ENCODE measurements at places on chromosomes 12 and 14.

GRCh38 chr12:98736352-98737321, 91.5 kb downstream of the APAF1 start:
- no peak for DNase-seq

DNA sequence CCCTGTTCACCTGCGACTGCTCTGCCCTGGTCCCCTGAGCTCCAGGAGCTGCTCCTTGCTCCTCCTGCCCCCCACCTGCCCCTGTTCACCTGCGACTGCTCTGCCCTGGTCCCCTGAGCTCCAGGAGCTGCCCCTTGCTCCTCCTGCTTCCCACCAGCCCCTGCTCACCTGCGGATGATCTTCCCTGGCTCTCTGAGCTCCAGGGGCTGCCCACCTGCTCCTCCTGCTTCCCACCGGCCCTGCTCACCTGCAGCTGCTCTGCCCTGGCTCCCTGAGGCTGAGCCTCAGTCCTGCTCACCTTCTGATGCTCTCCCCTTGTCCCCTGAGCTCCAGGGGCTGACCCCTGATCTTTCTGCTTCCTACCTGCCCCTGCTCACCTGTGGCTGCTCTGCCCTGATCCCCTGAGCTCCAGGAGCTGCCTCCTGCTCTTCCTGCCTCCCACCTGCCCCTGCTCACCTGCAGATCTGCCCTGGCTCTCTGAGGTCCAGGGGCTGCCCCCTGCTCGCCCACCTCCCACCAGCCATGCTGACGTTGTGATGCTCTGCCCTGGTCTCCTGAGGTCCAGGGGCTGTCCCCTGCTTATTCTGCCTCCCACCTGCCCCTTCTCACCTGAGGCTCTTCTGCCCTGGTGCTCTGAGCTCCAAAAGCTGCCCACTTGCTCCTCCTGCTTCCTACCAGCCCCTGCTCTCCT, 219.2 kb downstream of the TMEM121 start:
- DNase-seq = no peak

DNA sequence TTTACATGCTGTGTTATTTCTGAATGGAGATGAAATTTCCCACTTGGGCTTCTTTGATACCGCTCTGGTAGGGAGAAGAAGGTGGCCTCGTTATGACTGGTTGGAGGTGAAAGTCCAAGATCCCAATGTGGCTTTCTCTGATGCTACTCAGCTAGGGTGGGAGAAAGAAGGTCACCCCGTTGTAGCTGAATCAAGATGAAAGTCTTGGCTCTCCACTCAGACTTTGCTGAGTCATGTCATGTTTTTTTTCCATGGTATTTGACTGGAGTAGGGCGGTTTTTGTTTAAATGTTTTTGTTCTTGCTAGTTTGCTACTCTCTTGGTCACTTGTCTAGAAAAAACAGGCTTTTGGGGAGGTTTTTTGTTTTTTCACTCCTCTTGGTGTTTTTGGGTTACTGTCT, 2.4 kb upstream of the PDE6H start:
- DNase-seq = no peak

- DNase-seq = peak; percentile 42
These were observed 38.6 kb downstream of the MGST1 start for GRCh38 chr12:16385782-16386646.

DNA sequence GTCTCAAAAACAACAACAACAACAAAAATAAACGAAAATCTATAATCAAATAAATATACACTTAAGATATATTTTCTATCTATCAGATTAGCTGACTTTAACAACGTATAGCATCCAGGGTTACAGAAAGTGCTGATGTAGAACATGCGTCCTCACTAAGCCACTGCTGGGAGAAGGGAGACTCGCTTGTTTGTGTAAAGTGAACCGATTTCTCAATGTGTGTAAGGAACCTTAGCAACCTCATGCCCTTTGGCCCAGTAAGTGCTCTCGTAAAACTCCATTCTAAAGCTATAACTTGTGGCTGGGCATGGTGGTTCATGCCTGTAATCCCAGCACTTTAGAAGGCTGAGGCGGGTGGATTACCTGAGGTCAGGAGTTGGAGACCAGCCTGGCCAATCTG, 23.8 kb downstream of the NFKBIA start:
- no peak for DNase-seq

GRCh38 chr12:83261998-83262397, 575.3 kb downstream of the TMTC2 start:
- DNase-seq = no peak

GRCh38 chr14:90577661-90578282, 180.9 kb downstream of the CALM1 start:
- no peak for DNase-seq

DNA sequence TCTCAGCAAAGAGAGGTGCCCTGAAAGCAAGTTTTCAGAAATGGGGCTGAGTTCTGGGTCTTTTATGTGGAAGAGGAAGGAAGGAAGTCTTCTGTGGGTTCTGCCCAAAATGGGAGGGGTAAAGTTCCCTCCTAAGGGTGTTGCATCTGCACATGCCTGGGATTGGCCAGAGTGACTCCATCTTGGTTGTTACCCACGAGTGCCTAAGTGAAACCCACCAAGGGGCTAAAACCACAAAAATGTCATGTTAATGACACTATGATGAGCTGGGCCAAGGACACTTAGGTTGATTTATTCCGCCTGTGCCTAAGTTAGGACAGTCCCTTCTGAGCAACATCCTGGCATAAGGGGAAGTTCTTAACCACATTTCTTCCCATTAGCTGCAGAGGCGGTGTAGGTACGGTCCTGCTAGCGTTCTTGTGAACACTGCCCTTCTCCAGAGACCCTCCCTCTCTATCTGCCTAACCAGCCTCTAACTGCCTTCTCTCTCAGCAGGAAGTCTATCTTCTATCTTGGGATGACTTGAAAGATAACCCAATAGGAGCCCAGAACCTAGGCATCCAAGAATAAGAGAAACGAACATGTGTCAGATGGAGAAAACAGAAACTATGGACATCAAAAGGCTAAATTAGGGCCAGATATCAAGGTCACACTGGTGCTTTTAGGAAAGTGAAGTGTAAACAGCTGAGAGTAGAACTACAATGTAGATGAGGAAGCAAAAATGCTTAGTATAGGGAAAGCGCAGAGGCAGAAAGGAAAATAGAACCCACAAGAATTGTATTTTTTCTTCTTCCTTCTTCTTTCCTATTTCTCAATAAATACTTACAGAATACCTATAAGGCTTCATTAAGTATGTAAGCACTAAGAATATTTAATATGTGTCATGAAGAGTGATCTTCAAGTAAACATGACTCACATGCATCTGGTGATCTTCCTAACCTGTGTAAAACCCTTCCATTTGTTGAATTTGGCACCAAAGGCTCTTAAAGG, 104.2 kb upstream of the AMN1 start:
- DNase-seq = no peak
